ENCODE measurements at places on chromosomes 3 and 15.

DNA sequence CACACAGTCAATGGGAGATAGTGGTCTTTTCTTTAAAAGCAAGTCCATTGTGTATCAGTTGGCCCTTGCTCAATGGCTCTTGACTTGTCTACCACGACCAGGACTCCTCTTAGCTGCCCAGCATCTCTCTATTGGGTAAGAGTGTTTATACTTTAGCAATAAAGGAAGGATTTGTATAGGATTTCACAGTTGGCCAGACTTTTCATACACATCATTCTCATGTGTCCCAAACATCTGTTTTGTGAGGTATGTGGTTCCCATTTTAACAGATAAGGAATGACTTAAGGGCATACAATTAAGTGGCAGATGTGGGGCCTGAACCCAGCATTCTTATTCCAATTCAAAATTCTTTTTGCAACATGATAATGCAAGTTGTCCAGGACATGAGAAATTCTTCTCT, 191.5 kb downstream of the CHST2 start:
- DNase-seq = no peak

DNA sequence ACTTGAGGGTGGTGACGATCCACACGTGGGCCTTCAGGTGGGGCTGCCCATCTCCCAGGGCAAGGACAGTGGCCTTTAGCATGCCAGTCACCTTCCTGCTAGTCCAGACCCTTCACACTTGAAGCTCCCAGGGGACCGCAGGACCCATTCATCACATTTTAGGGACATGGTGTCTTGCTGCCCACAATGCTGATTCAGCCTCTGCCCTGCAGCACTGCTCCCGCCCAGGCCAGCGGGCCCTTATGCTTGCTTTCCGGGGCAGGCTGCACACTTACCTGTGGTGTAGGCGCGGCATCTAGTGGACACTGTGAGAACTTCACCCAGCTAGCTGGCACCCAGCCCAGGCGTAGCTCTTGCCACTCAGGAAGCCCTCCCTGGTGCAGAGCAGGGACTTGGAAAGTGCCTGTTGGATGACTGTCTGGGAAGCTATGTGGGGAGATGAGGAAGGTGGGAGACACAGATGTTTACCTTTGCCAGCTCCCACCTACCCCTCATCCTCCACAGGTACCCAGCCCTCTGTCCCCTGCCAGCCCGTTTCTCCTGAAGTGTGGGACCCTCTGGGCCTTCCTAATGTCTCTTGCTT, 26.3 kb upstream of the NR2C2 start:
- DNase-seq = peak; percentile 48

DNA sequence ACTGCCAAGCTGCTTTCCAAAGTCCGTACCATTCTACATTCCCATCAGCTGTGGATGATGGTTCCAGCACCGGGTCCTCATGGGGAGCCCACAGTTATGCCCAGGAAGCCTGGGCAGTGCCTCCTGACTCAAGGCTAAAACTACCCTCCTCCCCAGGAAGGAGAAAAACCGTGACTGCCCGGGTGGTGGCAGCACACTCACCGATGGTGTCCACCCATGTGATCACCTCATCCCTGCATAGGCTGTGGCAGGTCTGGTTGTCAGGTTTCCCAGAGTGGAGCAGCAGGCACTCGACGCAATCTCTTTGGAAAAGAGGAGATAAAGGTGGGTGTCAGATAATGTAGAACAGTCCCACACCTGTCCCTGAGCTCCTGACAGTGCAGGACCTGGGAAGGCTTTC, 38.6 kb downstream of the UMPS start:
- no peak for DNase-seq

GRCh38 chr3:16789344-16790120, 95.2 kb upstream of the PLCL2 start:
- no peak for DNase-seq

- DNase-seq = no peak
These were observed 15.9 kb downstream of the COMMD2 start for GRCh38 chr3:149736175-149736952.

DNA sequence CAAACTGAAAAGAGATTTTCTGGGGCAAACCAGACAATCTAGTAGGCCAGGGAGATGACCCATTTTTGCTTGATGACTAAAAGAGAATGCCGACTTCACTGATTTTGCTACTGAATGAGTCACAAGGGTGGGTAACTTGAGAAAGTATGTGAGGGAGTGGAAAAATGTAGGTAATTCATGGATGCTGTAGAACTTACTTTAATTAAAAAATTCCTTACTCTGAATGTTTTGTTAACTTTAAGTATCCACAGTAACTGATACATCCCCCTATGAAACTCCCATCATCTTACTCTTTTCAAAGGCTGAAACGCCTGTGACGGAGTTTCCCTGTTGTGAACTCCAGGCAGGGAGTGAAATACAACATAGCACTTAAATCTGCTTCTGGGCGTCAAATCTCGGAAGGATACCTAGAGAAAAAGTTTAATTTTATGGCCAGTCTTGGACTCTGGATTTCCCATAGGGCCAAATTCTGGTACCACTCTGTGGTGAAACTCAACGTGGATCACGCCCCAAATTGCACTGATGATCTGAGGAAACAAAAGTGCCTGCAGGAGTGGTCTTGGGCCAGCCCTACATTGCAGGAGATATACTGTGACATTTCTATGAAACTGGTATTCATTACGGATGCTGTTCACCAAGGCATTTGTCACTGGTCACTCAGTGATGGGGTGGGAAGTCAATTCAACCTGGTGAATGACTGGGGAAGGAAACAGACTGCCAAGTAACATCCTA, 24.0 kb downstream of the GOLIM4 start:
- no peak for DNase-seq

- DNase-seq = no peak
These were observed 7.6 kb downstream of the XCR1 start for GRCh38 chr3:46019707-46020106.

DNA sequence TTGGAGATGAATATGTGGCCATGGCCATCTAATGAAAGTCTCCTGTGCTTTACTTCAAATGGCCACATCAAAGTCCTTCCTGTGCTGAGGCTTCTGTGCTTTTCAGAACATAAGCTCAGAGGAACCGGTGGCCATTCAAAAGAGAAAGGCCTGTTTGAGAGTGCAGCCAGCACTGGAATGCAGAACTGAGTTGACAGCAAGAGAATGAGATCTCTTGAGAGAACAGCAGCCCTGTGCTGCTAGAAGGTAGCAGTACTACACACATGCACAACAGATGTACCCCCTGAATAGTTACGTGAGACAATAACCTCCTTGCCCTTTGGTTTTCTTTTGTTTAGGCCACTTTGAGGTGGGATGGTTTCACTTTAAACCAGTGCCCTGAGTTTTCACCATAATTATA, 292.5 kb downstream of the PTPRG start:
- DNase-seq = no peak

- no peak for DNase-seq
These were observed 107.0 kb downstream of the CPN2 start for GRCh38 chr3:194244167-194244566.

GRCh38 chr15:101178479-101178878, 73.4 kb downstream of the CHSY1 start:
- no peak for DNase-seq

- DNase-seq = no peak
These were observed 4.0 kb downstream of the PATL2 start for GRCh38 chr15:44706946-44707636.

DNA sequence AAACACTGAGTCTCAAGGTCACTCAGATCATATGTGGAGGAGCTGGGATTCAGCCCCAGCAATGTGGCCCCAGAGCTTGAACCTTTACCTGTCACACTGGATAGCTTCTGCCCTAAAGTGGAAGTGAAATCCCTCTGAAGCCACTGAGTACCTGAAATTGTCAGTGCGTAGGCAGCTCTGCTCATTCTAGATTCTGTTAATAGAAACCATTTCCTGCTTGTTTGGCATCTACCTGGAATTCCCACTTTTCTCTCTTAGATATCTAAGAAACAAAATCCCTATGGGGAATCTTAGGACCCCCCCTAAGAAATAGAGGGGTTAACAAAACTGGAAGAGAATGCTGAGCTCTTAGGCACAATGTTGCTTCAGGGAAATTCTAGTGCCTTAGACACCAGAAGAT, 29.8 kb downstream of the FBXL22 start:
- no peak for DNase-seq

DNA sequence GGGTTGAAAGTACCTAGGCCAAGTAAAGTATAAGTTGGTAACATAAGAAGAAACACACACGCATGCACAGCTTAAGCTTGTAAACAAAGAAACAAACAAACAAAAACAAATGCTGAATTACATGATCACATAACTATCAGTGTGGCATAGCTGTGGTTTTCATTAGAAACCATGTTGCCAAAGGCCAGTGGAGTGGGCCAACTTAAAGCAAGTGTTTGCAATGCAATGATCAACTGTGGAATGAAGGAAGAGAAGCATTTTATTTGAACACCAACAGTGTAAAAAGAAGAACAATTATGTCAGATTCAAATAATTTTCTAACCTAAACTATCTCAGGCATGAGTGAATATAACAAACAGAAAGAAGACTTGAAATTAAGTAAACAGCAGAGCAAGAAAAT, 199.4 kb upstream of the STRIT1 start:
- DNase-seq = no peak

- DNase-seq = no peak
These were observed 44.6 kb upstream of the VILL start for GRCh38 chr3:37945807-37946530.

- no peak for DNase-seq
These were observed 13.0 kb downstream of the THBS1 start for GRCh38 chr15:39593656-39594445.

DNA sequence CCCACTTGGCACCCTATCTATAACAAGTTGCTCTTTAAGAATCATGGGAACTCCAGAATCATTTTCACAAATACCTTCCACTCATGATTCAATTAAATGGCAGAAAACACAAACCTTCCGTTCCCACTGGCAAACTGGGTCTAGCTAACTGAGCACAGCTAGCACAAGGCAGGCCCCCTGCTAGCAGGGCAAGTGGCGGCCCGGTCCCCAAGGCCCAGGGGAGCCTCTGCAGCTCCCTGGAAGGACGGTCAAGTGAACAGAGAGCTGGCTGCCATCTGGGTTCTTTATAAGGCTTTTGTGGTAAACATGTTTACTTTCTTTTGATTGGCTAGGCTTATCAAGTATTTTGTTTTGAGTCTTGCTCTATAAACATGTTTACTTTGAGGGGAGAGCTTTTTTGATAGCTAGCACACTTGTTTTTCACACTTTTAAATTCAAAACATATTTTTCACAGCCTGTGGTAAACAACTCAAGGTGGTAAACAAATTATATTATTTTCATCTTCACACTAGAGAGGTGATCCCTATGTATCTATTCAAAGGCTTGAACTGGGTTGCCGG, 81.4 kb downstream of the FOXP1 start:
- DNase-seq = no peak

- no peak for DNase-seq
These were observed 24.5 kb upstream of the NR2C2 start for GRCh38 chr3:14922863-14923262.

- DNase-seq = no peak
These were observed 24.8 kb upstream of the TRIM59 start for GRCh38 chr3:160474416-160474838.

- DNase-seq = no peak
These were observed 101.1 kb downstream of the GREM1 start for GRCh38 chr15:32818758-32819447.

GRCh38 chr15:92413510-92413909, 19.8 kb downstream of the ST8SIA2 start:
- no peak for DNase-seq

DNA sequence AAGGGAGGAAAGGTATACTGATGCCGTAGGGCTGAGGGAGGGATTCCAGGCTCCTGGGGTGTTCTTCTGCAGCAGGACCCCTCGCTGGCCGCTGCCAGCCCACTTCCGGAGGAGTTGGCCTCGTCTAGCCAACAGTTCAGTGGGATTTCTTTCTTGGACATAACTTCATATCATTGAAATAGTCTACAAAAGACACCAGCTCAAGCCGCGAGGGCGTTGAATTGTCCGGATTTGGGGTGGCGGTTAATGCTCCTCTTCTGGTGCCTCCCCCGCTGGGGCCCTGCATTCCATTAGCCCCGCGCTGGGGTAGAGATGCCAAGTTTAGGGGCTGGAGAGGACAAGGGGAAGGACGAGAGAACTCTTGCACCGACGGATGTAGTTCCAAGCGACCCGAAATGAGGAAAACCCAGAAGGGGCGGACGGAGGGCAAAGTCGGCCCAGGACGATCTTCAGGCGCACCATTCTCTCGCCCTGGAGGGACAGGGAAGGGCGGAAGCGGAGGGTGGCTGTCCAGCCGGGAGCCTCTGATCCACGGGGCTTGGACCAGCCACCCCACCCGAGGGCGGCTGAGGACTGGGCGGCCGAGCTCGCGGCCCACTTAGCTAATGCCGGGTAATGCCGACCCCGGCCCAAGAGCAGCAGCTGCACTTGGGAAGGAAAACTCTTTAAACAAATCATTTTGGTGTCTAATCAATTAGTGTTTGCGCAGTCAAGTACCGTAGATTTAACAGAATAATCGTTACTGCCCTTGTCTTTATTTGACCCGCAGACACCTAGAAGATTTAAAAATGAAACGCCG, 4.7 kb upstream of the ONECUT1 start:
- DNase-seq = no peak

- DNase-seq = no peak
These were observed 76.0 kb downstream of the SRGAP3 start for GRCh38 chr3:9173445-9173844.

GRCh38 chr3:127754411-127755304, 67.7 kb downstream of the MGLL start:
- DNase-seq = no peak

DNA sequence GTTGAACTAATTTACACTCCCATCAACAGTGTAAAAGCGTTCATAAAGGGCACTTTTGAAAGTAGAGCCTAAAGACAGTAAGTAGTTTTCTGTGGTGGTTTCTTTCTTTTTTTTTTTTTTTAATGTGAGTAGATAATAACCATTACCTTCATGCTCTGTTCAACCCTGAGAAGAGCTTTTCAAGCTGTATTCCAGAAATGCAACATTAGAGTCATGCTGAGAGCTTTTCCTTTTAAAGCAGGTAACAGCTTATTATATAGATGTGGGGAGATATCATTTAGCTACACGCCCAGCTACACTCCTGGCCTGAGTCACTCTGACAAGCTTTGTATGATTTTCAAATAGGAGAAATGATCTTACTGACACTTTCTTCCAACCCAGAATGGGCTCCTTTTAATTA, 96.2 kb upstream of the ARHGEF26 start:
- DNase-seq = no peak

- no peak for DNase-seq
These were observed 13.2 kb upstream of the GOLM2 start for GRCh38 chr15:44275150-44275830.

DNA sequence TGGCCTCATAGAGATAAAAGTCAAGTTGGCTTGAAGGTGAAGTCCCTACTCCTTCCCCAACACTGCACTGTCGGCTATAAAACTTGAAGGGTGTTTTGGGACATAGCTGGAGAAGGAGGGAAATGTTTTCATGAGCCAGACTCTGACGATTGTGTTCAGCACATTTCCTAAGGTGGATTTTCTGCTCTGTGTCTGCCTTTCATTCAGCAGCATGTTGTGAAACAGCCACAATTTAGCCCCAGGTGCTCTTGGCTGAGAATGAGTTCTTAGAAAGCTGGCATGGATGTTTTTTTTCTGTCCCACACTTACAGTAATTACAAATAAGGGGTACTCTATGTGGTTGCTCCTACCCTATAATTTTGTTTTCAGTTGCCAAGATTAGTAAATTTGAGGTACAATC, 492.4 kb downstream of the MCTP2 start:
- DNase-seq = no peak

GRCh38 chr3:40055361-40055760, 246.0 kb downstream of the MYRIP start:
- DNase-seq = no peak

GRCh38 chr3:133429063-133429462, 29.2 kb downstream of the BFSP2 start:
- no peak for DNase-seq
